ENCODE measurements at places on chromosomes 13 and 19.

DNA sequence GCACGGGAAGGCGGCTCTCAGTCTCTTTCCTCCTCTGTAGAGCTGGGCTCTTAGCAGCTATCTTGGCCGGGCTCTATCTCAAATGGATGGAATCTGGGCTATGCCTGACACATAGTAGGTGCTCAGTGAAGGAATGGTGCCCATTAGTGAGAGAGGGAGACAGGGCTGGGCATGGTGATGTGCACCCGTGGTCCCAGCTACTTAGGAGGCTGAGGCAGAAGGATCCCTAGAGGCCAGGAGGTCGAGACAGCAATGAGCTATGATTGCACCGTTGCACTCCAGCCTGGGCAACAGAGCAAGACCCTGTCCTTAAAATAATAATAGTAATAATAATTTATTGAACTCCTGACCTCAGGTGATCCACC lies 14.7 kb downstream of the KLF2 start:
- no peak for DNase-seq

- no peak for DNase-seq
These were observed 123.6 kb downstream of the UQCRFS1 start for GRCh38 chr19:29089315-29089870.

DNA sequence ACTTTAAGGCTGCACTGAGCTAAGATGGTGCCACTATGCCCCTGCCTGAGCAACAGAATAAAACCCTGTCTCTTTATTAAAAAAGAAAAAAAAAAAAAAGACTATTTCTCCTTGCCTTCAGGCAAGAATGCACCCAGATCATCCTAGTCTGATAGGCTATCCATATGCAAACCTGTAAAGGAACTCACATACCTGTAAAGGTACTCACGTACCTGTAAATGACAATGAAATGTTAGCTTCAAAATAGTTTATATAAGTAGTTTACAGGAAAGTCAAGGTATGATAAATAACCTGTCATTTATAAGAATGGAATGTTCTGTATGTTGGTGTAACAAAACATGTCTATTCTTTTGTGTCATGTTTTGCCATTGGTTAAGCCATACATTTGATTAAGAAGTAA lies 86.3 kb downstream of the PIBF1 start:
- no peak for DNase-seq

DNA sequence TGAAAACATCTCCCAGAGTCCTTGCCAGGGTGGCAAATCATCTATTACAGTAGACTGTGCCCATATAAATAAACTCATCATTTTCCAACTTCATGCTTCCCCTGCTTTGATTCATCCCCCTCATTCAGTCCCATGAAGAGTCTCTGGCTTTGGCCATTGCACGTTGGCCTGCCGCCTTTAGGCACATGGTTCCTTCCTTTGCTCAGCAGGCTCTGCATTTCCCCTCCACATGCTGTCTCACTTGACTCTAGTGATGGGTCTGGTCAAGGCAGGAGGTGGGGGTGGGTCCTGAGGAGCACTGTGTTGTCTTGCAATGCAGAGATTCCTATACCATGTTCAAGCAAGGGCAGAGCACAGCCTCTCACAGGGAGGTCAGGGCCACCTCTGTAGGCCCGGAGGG lies 48.8 kb upstream of the ARGLU1 start:
- DNase-seq, result no peak

GRCh38 chr13:87234981-87235380 lies 436.2 kb upstream of the SLITRK5 start:
- DNase-seq, result no peak

DNA sequence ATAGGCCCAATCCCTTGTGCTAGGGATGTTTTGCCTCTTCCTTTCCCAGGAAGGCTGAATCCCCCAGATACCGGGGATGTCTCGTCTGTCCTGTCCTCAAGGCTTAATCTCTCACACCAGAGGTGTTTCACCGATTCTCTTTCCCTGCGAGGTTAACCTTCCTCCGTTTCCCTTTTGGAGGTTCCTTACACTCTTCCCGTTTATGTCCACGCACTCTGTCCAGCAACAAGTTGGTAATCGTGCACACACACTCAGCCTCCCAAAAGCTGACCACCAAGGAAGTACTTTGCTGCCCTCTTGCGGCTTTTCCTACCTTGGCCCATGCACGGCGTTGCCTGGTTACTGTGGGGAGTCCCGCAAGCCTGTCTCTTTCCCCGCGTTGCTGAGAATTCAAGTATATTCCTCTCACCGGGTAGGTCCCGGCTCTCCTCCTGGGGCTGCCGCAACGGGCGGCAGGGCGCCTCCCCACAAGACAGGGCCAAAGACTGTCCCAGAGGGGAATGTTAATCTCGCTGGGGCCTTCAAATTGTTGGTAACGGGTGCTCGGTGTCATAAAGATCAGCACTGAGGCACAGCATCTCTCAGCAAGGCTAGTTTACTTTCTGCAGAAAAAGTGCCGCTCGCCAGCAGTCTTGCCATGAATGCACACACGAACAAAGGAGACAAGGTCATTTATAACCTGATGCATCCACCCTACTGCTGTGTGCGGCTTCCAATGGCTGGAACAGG lies 36.7 kb upstream of the CD177 start:
- DNase-seq, result no peak

DNA sequence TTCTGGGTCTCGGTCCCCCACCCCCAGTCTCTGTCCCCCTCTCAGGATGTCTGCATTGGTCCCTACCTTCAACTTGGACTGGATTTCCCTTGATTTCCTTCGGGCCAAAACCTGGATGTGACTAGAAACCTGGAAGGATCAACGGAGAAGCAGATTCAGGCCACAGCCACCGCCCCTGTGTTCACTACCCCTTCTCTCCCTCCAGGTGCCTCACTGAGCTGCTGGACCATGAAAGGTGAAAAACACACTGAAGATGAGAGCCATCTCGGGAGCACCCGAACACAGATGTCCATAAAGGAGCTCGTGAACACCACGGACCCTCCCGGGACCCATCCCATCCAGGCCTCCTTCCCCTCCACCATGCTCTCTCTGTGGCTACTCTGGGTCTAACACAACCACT lies 5.0 kb downstream of the TEAD2 start:
- DNase-seq, result no peak

- DNase-seq, result no peak
These were observed 289.8 kb downstream of the MTUS2 start for GRCh38 chr13:29109987-29110386.

DNA sequence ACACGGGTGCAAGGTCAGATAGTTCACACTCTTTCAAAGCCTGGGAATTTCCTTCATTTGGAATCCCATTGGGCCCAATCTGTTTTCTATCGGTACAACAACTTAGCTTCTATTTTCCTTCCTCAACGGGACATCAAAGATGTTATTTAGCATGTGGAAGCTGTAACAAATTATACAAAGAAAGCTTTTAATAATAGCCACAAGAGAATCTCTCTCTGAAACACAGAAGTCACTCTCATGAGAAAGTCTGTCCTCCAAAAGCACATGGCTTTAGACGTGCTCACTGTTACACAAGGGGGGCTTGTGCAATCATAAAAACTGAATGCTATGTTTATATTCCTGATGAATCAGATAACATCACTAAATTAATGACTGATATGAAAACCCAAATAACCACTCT lies 28.9 kb upstream of the CYSLTR2 start:
- DNase-seq, result no peak

GRCh38 chr13:104530741-104531140 lies 1464.5 kb upstream of the SLC10A2 start:
- DNase-seq, result no peak

DNA sequence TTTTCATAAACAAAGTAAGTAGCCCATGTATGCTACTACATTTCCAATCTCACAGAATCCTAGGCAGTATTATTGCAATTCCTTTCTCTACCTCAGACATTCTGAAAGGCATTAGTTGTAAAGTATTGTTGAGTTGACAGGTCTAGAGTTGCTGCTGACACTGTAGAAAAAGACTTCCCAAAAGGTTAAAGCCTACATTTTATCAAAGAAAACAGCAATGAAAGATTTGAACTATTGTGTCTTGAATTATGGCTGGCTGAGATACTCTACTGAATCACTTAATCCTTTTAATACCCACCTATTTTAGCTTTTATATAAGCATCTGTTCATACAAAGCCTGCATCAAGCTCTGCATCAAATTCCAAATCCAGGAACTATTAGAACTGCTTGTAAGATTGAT lies 1082.0 kb downstream of the OLFM4 start:
- no peak for DNase-seq
